ENCODE measurements at places on chromosomes 2 and 18. TPM values are rescaled to one million over a fixed set of nuclear protein-coding genes. Genes with fewer than 3 reads are reported as not detected.

GALNT5 gene
- total RNA-seq: not detected

LYPD6B gene
- total RNA-seq: not detected

LCLAT1 gene
- total RNA-seq: 46.2 TPM

OXER1 gene
- total RNA-seq: 0.12 TPM

LAPTM4A gene
- 25.5 TPM for total RNA-seq

TRAK2 gene
- total RNA-seq: 24.7 TPM

HMSD gene
- total RNA-seq: 19.7 TPM

HTR2B gene
- not detected for total RNA-seq

VIT gene
- not detected for total RNA-seq

ANO7 gene
- total RNA-seq: 2.4 TPM

HOXD9 gene
- not detected for total RNA-seq

LIPT1 gene
- total RNA-seq: 3.3 TPM

PRSS56 gene
- total RNA-seq: not detected

UCN gene
- total RNA-seq: 1.8 TPM

GKN1 gene
- not detected for total RNA-seq

ITGA4 gene
- 118 TPM for total RNA-seq

FSIP2 gene
- total RNA-seq: not detected

NDC80 gene
- total RNA-seq: 42.6 TPM

CNRIP1 gene
- total RNA-seq: not detected

BUB1 gene
- total RNA-seq: 56.1 TPM

LOXL3 gene
- total RNA-seq: 2.0 TPM

GCG gene
- total RNA-seq: not detected

TBR1 gene
- total RNA-seq: 0.05 TPM

C1GALT1C1L gene
- not detected for total RNA-seq

DTNA gene
- total RNA-seq: not detected

HOXD13 gene
- not detected for total RNA-seq

ANTXR1 gene
- total RNA-seq: not detected

SLC9A2 gene
- not detected for total RNA-seq

EN1 gene
- not detected for total RNA-seq

ALLC gene
- total RNA-seq: not detected

UPP2 gene
- total RNA-seq: not detected

RAMP1 gene
- total RNA-seq: 21.1 TPM

SNORC gene
- total RNA-seq: 1.8 TPM

PLCL1 gene
- total RNA-seq: 0.78 TPM

CCDC141 gene
- total RNA-seq: 0.78 TPM

RAX gene
- not detected for total RNA-seq

LGALSL gene
- total RNA-seq: 2.5 TPM

BOLL gene
- 0.51 TPM for total RNA-seq

SERPINB10 gene
- total RNA-seq: not detected

ALPP gene
- total RNA-seq: not detected

SLC4A3 gene
- not detected for total RNA-seq

GPR35 gene
- total RNA-seq: 7.6 TPM

SCYGR4 gene
- total RNA-seq: not detected

SNTG2 gene
- not detected for total RNA-seq

CTLA4 gene
- total RNA-seq: 118 TPM

ZNF519 gene
- 19.4 TPM for total RNA-seq

C2orf78 gene
- not detected for total RNA-seq

SPOPL gene
- 20.2 TPM for total RNA-seq

LYG2 gene
- total RNA-seq: not detected

TFCP2L1 gene
- 0.02 TPM for total RNA-seq

NETO1 gene
- total RNA-seq: not detected

SCG2 gene
- not detected for total RNA-seq
